8988T (cell line): ENCODE measurements at places on chromosomes 7 and 10.

DNA sequence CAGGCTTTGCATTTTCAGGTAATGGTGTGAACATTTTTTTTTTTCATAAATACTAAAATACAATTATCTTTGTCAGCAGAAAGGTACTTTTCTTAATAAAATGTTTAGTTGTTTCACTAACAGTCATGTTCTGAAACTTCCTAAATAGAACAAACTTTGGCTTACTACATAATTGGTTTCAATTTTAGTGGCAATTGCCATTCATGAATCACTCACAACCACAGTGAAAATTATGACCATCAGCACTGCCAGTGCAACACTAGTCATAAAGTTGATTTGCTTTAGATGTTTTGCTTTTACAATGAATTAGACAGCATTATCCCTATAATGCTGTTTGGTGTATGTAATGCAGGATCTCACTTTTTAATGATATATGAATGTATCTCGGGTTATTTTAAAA lies 297.6 kb upstream of the PLXDC2 start:
- DNase-seq = no peak

GRCh38 chr10:97058521-97058920 lies 127.2 kb downstream of the SLIT1 start:
- DNase-seq = no peak

GRCh38 chr10:121375172-121375571 lies 223.1 kb downstream of the FGFR2 start:
- DNase-seq = no peak

DNA sequence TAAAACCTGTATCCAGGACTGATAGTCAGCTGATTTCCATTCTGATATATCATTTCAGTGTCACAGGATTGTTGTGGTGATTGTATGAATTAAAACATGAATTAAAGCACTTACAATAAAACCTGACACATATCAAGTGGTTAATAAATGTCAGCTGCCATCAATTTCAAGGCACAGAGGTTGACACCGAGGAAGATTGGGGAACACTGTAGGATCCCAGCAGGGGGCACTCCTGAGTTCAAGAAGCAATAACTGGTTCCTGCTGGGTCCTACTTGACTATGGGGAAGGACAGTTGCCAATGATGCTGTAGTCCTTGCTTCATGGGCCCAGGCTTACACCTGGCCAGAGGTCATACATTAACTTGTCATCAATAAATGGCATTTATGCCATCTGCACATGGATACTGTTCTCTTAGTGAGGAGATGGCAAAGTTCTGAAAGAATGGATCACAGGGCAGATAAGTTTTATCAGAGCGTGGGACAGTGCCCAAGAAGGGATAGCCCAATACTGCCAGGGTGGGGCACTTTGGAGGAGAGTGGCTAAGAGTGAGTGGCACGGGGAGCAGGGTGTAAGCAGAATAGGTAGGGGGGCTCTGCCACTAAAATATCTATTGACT lies 24.1 kb downstream of the FZD1 start:
- no peak for DNase-seq

- DNase-seq = no peak
Observed at GRCh38 chr7:102425639-102426267, 7.6 kb upstream of the ORAI2 start.

DNA sequence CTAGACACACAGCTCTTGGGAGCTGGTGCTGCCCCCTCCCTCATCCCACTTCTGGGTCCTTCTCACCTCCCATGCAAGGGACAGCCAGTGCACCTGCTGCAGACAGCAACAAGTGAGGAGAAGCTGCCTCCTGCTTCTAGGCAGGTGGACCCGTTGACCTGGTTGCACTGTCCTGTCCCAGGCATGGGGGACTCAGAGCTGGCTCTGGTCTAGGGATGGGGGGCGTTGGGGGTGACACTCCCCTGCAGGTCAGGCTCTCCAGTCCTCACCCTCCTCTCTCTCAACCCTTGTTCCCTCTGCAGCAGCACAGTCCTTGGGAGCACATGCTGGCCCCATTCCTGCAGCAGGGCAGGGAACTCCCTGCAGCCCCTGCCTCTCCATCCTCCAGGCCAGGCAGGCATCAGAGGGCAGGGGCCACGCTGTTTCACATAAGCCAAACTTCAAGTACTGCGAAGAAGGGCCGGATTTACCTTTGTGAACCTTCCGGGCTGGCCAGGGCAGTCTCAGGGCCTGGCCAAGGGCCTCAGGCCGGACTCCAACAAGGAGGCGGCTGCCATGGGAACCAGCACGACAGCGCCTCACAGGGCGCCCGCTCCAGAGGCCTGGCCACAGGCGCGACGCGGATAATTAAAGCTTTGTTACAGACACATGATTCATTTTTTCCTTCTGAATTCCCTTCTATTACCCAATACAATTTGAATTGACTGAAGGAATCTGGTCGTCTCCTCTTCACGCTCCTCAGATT lies 48.5 kb downstream of the RASGEF1A start:
- no peak for DNase-seq

DNA sequence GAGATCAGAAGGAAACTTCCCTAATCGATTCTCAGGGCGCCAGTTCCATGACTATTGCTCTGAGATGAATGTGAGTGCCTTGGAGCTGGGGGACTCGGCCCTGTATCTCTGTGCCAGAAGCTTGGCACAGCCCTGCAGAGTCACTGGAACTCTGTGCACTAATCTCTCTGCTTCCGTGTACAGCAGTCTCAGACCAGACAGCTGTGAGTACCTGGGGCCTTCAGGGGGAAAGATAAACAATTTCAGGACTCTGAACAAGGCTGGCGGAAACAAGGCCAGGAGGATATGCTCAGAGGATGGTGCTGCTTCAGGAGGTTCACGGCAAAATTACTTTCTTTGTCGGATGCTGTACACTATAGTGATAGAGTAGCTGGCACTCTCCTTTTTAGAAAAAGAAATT lies 131.7 kb upstream of the PRSS58 start:
- no peak for DNase-seq

DNA sequence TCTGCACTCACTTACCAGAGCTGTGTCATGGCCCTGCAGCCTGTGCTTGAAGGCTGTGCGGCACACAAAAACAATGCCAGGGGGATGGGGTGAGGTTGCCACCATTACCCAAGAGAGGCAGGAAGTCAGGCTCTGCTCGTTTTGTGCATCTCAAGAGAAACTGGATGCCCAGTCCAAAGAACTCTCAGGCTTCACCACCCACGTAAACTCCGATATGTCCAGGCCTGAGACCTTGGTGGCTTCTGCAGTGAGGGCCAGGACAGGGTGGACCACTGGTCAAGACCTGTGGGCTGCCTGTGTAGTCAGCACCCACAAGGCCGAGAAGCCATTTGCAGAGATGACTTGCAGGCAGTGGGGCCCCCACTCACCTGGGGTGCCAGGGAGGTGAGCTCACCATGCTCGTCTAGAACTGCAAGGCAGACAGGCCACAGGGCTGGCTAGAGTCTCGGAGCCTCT lies 54.7 kb upstream of the EBF3 start:
- no peak for DNase-seq

GRCh38 chr10:70557876-70558275 lies 44.7 kb downstream of the PRF1 start:
- DNase-seq = no peak

GRCh38 chr10:48550071-48550691 lies 54.7 kb downstream of the ARHGAP22 start:
- DNase-seq = no peak

GRCh38 chr10:48233559-48234005 lies 40.9 kb downstream of the FRMPD2 start:
- DNase-seq = no peak

GRCh38 chr10:102527546-102527945 lies 23.8 kb downstream of the SUFU start:
- no peak for DNase-seq

- DNase-seq = no peak
Observed at GRCh38 chr10:11209830-11210181, 192.1 kb downstream of the CELF2 start.

DNA sequence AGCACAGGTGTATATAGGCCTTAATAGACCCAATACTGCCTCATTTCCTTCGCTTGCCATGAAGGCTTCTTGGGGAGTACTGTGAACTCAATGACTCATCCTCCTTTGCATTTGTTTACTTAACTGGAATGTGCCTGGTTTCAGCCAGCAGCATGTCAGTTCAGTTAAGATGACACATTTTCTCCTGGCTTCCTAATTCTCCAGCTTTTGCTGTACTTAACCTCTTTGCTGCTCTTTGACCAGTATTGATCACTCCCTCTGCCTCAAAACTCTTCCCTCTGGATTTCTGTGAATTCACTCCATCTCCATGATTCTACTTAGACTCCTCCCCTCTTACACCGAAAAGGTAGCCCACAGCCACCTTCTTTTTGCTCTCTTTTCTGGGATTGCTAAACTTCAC lies 135.7 kb downstream of the MAGI2 start:
- no peak for DNase-seq
